ENCODE measurements at places on chromosomes 2 and 18.

DNA sequence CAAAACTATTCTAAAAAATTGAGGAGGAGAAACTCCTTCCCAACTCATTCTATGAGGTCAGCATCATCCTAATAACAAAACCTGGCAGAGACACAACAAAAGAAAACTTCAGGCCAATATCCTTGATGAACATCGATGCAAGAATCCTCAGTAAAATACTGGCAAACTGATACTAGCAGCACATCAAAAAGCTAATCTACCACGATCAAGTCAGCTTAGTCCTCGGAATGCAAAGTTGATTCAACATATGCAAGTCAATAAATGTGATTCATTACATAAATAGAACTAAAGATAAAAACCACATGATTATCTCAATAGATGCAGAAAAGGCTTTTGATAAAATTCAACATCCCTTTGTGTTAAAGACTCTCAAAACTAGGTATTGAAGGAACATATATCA lies 63.1 kb downstream of the EHBP1 start:
- DNase-seq = no peak

- no peak for DNase-seq
Observed at GRCh38 chr2:164143183-164143930, 407.5 kb upstream of the FIGN start.

- DNase-seq = peak; percentile 34
Observed at GRCh38 chr2:150097901-150098531, 389.5 kb downstream of the RND3 start.

DNA sequence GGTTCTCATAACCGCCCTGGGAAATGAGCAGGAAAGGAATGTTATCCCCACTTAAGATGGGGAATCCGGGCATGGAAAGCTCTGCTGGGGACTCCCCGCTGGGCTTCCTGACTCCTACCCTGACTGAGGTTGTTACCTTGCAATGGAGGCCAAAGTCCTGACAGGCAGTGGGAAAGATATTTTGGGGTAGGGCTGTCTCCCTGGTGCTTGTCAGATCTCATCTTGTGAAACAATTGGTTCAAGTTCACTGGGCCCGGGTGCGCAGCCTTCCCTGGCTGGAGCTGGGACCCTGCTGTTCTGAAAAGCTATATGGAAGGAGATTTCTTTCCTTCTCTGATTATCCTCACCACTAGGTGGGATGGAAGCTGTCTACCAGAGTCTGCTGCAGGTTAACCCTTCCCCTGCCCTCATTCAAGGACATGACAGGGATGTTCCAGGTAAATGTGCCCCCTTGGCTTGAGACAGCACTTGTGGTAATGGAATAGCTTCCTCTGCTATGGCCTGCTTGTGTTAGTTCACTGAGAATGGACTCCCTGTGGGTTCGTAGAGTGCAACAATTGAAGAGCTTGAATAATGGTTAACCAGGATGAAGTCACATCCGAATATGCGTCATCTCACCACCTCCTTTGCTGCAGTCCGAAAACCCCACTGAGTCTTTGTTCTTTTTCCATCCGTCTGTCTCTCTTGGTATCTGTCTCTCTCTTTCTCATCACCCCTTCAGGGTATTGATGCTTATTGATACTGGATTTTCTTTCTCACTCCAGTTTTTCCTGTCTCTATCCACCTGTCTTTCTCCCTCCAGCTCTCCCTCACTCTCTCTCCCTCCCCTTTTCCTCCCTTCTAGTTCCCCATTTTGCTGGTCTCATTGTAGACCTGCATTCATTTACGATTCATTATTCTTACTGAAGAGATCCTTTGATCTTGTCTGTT lies 67.8 kb upstream of the EPAS1 start:
- DNase-seq = peak; percentile 94

GRCh38 chr2:64751286-64752260 lies 97.9 kb upstream of the SERTAD2 start:
- DNase-seq = peak; percentile 75

DNA sequence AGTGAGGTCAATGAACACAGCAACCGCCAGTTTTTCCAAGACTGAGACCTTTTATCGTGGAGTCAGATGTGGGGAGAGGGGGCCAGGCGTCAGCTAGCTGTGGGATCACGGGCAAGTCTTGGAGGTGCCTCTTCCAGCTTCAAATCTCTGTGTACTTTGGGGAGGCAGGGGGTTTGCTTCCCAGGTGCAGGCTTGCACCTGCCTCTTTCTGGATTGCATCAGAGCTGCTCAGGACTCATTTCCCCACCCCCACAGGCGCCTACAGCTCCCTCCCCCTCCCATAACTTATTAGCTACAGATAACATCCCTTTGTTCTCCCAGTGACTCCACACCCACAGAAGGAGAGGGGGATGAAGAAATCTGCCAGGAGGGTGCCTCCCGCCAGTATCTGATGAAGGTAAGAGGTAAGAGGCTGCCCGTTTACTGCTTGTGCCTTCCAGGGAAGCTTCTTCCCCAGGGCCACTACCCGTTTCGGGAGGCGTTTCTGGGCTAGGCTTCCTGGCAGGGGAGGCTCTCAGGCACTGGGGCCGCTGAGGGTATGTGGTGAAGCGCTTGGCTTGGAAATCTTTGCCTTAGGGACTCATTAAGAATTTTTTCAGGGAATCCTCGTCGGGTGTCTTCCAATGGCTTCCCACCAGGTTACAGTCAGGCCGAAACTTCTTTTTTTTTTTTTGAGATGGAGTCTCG lies 18.8 kb upstream of the MRPL33 start:
- DNase-seq = peak; percentile 82

DNA sequence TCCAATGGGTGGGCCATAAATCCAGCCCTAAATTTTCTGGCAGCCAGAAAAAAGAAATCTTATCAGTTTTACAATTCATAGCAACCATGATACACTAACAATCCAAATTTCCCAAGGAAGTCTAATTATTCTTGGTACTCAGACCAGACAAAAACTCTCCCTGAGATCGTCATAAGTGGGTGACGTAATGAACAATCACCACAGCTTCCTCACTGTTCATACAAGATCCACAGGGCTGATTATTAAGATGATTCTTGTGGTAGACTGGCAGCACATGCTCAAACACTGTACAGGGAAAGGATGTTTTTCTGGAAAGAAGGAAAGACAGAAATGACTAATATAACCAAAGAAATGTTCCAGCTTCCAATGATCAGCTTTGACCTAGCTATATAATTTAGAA lies 178.3 kb upstream of the CRIM1 start:
- no peak for DNase-seq
